H54 (cell line): ENCODE measurements at places on chromosomes 6 and 20.

- no peak for DNase-seq
Measured at GRCh38 chr6:69846770-69847491, 19.4 kb upstream of the COL19A1 start.

- no peak for DNase-seq
Measured at GRCh38 chr20:11219192-11219591, 545.4 kb upstream of the JAG1 start.

DNA sequence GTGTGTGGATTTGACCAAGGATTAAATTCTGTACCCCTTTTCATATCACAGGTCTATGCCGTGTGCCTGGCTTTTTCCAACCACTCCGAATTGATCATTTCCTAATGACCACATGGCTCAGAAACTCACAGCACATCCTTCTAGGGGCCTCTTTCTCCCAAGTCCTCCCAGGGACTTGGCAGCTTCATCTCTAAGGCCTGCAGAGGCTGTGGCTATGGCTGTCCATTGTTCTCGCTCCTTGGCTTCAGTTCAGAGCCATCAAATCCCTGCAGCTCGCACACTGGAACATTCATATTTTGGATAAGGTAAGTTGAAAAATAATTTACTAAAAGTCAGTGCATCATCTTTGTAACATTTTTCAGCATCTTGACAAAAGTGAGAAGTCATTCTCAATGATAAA lies 497.2 kb upstream of the CDH4 start:
- DNase-seq: no peak

GRCh38 chr6:170459451-170459850 lies 93.7 kb downstream of the PSMB1 start:
- DNase-seq: peak; percentile 44

- no peak for DNase-seq
Measured at GRCh38 chr20:50224531-50225255, 34.1 kb downstream of the CEBPB start.

DNA sequence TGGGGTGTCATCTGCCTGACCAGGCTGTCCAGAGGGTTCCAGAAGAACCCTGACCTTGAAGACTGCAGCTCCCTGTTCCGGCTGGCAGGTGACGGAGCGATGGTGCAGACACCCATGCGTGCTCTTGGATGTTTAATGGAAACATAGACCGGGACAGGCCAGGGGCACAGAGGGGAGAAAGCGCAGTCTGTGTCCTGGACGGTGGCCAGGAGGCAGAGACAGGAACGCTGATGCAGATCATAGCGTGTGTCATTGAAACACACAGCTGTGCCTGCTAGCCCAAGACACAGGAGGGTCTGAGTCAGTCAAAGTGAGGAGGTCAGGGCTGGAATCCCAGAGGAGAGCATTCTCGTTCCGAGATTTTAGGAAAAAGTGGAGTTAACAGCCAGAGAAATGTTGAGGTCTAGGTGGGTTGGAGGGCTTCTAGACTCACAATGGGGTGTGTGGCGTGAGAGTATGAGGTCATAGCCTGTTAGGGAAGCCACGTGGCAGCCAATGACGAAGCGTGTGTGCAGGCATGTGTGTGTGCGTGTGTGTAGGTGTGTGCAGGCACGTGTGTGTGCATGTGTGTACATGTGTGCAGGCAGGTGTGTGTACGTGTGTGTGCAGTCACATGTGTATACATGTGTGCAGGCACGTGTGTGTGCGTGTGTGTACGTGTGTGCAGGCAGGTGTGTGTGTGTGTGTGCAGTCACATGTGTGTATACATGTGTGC lies 167.0 kb downstream of the ERMARD start:
- no peak for DNase-seq

- DNase-seq: peak; percentile 47
Measured at GRCh38 chr6:113530769-113531168, 326.4 kb upstream of the MARCKS start.

GRCh38 chr6:34906826-34907225 lies 17.8 kb downstream of the ANKS1A start:
- no peak for DNase-seq

GRCh38 chr20:42531508-42531961 lies 658.2 kb downstream of the PTPRT start:
- no peak for DNase-seq

- DNase-seq: no peak
Measured at GRCh38 chr20:45114465-45115385, at the start of gene WFDC5. Gene WFDC5, minus strand, starts transcription at chr20:45115174. Its CDS starts 91 bp downstream, at chr20:45115083.

GRCh38 chr6:169997187-169997929 lies 245.9 kb downstream of the ERMARD start:
- no peak for DNase-seq

GRCh38 chr6:114342826-114343781 lies at the start of gene HS3ST5:
Gene HS3ST5, minus strand, starts transcription at chr6:114343023. Its CDS starts 280,178 bp downstream, at chr6:114062845.
- DNase-seq: peak; percentile 26

- no peak for DNase-seq
Measured at GRCh38 chr6:170480050-170480692, 72.9 kb downstream of the PSMB1 start.

DNA sequence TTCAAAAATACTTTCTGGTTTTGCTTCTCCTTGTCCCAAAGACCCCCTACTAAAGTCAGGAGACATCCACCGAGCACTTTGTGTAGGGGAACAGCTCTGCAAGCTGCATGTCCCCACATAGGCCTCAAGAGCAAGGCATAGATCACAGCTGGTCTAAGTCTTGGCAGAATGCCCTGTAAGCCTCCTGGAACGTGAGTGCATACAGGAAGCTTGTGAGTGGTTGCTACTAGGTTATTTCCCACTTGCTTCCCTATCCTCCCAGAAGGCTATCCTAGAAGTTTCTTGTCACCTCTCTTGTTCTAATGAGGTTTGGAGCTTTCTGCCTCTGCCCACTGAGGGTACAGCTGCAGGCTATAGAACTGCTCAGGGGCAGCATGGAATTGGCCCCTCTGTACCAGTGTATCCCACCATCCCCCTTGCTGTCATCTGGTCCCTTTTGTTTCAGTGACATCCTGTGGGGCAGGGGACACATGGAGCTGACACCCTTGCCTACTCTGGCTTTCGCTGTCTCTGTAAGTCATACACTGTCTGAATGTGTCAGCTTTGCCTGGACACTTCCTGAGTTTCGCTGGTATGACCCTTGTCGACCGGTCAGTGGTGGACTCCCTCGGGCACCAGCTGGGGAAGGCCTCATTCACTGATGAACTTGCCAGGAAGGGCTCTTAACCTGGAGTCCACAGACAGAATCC lies 35.6 kb upstream of the KCNK16 start:
- DNase-seq: no peak

DNA sequence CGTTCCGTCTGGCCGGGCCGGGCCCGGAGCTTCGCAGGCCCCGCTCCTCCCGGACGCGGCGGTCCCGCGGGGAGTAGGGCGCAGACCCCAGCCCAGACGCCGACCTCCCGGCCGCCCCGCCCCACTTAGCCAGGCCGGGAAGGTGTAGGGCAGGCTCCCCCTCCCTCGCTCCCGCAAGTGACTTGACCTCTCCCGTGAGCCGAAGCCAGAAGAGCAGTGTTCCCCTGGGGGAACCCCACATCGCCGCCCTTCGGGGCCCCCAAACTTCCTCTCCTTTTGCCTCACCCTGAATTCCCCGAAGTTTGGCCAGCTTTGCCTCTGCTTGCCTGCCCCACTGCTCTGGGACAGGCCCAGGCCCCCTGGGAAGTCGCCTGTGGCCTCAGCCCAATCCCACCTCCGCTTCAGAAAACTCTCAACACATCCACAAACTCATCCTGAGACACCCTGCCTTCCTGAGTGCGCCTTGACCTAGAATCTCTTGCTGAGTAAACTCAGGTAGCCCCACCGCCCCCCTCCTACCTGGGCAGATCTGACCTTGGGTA lies 524 bp upstream of the NOL4L start:
- DNase-seq: no peak

- no peak for DNase-seq
Measured at GRCh38 chr6:19571176-19571575, 266.0 kb upstream of the ID4 start.
